Activated CD4-positive, alpha-beta T cell treated with anti-CD3 and anti-CD28 coated beads, Interleukin-2, amount 10 ng/mL, durations not matched to agents 24 days and 14 days (primary cell): ENCODE measurements at places on chromosomes 2 and 18. TPM values are rescaled to one million over a fixed set of nuclear protein-coding genes. Genes with fewer than 3 reads are reported as not detected.

The CAPN13 gene
- not detected in 2 replicates for total RNA-seq

The MYO5B gene
- total RNA-seq = 0.07 and 0.14 TPM in 2 replicates

The TSPYL6 gene
- total RNA-seq = not detected in 2 replicates

The CCDC148 gene
- total RNA-seq = not detected in 2 replicates

The ACMSD gene
- total RNA-seq = not detected in 2 replicates

The MC4R gene
- not detected in 2 replicates for total RNA-seq

The SGO2 gene
- total RNA-seq = 25.7 and 27.2 TPM in 2 replicates

The DLX1 gene
- total RNA-seq = not detected in 2 replicates

The PNO1 gene
- total RNA-seq = 35.4 and 38.4 TPM in 2 replicates

The ACADL gene
- total RNA-seq = not detected in 2 replicates

The DSG3 gene
- total RNA-seq = not detected in 2 replicates

The OXER1 gene
- 0.19 and 0.43 TPM in 2 replicates for total RNA-seq

DNA sequence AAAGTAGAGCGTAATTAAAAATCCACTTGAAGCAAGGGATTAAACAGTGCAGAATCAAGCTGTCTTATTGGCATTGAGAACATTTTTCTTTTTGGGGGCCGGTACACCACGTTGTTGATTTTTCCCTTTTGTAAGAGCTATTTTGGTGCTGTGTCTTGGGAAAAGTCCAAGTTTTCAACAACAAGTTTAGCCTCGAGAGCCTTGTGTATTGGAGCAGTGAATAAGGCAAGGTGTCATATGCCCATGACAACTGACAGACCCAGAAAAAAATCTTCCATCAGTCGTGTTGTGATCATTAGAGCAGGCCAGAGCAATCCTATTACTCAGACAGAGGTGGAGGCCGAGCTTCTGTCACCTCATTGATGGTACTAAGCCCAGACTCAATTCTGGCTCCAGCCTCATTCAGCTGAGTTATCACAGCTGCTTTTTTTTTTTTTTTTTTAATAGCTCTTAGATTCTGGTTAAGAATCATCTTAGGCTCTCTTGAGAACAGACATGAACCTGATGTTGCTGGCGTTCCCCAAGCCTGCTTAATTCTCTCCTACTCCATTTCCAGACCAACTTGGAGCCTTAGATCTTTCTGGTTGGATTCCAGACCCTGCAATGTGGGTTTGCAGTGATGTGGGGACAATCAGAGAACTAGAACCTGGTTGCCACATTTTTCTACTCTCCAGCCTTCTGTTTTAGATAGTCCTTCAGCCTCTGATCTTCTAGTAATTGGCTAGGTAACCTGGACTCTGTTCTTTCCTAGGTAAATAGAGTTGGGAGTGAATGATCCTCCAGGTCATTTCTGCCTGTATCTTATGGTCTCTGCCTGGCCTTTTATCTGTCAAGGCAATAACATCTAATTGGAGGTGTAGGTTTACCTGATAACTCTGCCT lies 43.1 kb downstream of the MOGAT1 start:
- no peak for DNase-seq

DNA sequence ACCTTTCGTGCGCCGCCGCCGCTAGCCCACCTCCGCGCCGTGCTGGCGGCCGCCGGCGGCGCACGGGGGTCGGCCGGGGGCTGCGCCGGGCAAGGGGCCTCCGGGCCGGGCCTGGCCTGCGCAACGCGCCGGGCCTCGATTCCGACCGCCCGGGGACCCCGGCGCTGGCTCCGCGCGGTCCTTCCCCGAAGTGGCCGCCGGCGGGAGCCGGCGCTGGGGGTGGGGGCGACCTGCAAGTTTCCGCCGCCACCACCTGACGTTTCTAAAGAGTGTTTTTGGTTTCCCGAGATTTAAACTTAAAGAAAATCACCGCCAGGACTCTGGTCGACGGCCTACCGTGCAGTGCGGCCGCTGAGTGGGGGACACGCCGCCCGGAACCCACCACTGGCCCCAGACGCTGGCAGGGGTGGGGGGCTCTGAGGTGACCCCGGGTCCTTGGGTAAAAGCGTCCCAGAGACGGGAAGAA lies 3.8 kb upstream of the GATA6 start:
- DNase-seq = no peak

DNA sequence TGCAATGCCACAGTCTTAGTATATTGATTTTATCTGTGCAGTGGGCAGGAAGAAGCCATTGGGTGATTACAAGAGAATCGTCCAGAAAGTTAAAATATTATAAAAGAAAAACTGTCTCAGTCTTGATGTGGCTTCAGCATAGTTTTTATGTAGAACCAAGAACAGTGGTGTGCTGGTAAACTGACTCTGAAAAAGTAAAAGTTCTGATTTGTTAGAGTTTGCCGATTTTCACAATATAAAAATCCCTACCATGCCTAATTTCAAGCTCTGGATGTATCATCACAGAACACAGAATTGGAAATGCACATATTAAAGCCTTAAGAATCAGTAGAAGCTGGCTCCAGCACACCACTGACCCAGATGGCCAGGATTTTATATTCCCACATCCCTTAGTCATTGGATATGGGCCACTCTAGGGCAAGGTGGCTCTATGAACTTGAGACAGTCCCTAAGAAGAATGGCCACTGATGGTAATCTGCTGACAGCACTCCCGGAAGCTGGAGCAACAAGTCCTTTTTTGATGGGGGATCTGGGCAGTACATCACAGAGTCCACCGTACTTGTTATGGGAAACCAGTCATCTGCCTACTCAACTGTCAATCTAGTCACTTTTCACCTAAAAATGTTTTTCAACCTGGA lies 9.3 kb upstream of the PLEKHM3 start:
- no peak for DNase-seq

GRCh38 chr2:3296182-3296972 lies 81.2 kb downstream of the EIPR1 start:
- DNase-seq = no peak

GRCh38 chr18:24198461-24198860 lies 59.6 kb downstream of the CABYR start:
- DNase-seq = no peak

- DNase-seq = no peak
Observed at GRCh38 chr2:215374002-215374401, 61.9 kb downstream of the FN1 start.

GRCh38 chr18:60049172-60049571 lies 149.4 kb downstream of the PMAIP1 start:
- no peak for DNase-seq

- peak; percentile 73 for DNase-seq
Observed at GRCh38 chr2:207768168-207768865, 1.4 kb downstream of the FZD5 start.

- DNase-seq = no peak
Observed at GRCh38 chr18:72727038-72727655, 140.6 kb downstream of the NETO1 start.

- DNase-seq = no peak
Observed at GRCh38 chr18:79556829-79557585, 122.6 kb upstream of the CTDP1 start.

GRCh38 chr2:80515964-80516363 lies 211.4 kb upstream of the LRRTM1 start:
- no peak for DNase-seq

- DNase-seq = no peak
Observed at GRCh38 chr2:140759426-140760156, 1371.2 kb downstream of the LRP1B start.

GRCh38 chr2:106997204-106997603 lies 111.2 kb upstream of the ST6GAL2 start:
- DNase-seq = no peak

- DNase-seq = no peak
Observed at GRCh38 chr18:11906176-11906575, 1.9 kb downstream of the MPPE1 start.

DNA sequence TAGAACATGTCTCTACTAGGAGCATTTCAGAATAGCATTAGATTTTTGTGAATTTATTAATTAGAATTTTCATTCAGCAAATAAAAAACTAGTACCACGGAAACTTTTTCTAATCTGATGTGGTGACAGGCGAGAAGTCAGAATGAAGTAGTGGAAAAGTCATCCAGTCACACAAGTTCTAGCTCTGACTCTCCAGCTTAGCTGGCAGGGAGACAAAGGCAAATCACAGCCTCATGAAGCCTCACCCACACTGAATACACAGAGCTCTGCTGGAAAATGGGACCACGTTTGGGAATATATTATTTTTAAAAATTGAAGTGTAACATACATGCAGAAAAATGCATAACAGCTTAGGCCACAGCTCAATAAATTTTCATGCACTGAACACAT lies 86.1 kb downstream of the L3MBTL4 start:
- no peak for DNase-seq

DNA sequence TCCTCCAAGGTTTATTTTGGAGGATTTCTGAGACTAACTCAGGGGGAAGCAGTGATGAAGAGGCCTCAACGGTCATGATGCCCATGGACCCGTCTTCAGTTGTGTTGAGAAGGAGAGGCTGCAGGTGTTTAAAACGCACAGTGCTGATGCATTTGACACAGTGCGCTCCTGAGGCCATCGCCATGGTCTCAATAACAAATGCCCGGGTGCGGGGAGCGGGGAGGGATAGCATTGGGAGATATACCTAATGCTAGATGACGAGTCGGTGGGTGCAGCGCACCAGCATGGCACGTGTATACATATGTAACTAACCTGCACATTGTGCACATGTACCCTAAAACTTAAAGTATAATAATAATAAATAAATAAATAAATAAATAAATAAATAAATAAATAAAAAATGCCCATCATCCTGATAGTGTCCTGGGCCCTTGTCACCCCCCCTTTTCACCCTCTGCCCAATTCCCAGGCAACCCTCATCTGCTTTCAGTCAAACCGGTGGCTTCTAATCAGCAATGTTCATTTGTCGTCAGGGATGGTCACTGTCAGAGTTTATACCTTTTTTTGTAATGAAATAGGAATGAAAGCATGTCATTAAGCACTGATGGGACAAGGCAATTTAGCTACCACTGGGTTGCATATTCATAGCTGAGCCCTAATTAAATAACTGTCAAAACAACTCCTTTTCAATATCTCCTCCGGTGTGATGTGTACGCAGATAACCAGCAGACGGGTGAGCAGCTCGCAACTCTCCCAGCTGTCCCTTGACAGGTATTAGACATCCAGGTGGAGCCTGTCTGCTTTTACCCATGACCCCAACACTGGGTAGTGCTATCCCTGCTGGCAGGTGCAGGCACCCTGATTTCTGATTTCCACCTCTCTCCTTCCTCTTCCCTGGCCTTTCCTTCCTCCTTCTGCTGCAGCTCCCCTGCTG lies 95.9 kb downstream of the KCNF1 start:
- no peak for DNase-seq

DNA sequence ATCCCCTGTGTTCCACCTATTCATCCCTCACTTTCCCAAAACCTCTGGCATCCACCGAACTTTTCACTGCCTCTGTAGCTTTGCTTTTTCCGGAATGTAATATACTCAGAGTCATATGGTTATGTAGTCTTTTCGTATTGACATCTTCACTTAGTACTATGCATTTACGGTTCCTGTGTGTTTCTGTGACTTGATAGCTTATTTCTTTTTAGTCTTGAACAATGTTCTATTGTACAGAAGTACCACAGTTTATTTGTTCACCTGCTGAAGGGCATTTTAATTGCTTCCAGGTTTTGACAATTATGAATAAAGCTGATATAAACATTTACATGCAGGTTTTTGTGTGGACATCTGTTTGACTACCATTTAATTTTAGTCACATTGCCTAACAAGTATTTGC lies 154.7 kb upstream of the DOK6 start:
- DNase-seq = no peak

GRCh38 chr2:198604599-198604998 lies 800.2 kb downstream of the PLCL1 start:
- no peak for DNase-seq

GRCh38 chr18:55997151-55997561 lies 409.2 kb upstream of the TCF4 start:
- no peak for DNase-seq

GRCh38 chr2:11348209-11348749 lies 3.8 kb upstream of the ROCK2 start:
- DNase-seq = no peak

DNA sequence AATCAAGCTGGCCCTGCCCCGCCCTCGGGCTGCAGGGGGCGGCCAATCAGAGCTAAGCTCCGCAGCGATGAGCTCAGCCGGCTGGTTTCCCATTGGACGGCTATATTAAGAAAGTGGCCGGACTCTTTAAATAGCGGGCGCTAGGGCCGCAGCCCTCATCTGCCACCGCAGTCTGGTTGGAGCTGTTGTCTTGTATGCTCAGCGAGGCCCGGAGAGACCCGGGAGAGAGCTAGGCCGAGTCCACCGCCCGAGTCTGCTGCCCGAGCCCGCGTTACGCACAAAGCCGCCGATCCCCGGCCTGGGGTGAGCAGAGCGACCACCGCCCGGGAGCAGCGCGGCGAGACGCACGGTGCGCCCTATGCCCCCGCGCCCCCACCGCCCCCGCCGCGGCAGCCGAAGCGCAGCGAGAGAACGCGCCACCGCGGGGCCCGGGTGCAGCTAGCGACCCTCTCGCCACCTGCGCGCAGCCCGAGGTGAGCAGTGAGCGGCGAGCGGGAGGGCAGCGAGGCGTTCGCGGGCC lies at the start of gene RHOB:
TSS of gene RHOB (plus strand) at position 158 of the 520 bp plus-strand sequence. CDS start 392 bp downstream, outside the sequence.
- peak; percentile 96 for DNase-seq

DNA sequence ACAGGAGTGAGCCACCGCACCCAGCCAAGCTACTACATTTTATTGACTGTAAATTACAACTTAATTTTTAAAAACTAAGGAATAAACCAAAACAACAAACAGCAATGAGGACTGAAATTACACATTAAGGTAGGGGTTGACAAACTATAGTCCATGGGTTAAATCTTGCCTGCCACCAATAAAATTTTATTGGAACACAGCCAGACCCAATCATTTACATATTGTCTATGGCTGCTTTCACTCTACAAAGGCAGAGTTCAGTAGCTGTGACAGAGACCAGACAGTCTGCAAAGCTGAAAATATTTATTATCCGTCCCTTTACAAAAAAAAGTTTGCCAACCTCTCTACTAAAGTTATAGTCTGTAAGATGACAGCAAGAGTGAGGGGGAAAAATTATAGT lies 24.3 kb upstream of the UGP2 start:
- no peak for DNase-seq
